ENCODE measurements at places on chromosomes 6 and 20.

- no peak for DNase-seq
These were observed 427.4 kb downstream of the UTRN start for GRCh38 chr6:144712541-144712940.

DNA sequence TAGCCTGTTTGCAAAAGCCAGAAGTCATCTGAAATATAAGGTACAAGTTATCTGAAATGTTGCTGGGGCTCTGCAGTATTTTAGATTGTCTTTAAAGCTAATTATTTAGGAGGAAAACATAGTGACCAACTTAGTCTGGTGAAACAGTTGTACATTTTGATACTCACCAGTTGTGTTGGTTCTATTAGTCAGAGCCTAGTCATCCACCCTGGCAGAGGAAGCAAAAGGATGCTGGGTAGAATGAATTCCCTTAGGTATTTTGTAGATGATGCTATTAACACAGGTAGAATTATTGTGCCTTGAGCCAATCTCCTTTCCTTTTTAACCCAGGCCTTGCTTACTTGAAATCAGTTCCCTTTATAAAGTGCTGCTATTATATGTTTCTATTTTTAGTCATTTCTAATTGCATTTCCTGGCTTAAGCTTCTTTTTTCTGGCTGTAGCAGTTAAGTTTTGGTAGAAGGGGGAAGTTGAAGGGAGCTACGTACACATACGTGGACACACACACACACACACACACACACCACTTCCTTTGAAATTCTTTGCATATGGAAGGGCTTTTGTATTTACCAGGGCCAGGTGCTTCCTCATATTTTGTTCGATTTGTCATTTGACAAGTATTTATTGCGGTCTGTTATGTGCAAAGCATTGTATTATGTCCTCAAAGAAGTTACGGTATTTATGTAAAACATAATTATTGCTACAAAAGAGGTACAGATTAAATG is 82.4 kb downstream of the RTN4IP1 start:
- no peak for DNase-seq

GRCh38 chr6:12233693-12234571 is 56.2 kb upstream of the EDN1 start:
- DNase-seq: peak; percentile 55

DNA sequence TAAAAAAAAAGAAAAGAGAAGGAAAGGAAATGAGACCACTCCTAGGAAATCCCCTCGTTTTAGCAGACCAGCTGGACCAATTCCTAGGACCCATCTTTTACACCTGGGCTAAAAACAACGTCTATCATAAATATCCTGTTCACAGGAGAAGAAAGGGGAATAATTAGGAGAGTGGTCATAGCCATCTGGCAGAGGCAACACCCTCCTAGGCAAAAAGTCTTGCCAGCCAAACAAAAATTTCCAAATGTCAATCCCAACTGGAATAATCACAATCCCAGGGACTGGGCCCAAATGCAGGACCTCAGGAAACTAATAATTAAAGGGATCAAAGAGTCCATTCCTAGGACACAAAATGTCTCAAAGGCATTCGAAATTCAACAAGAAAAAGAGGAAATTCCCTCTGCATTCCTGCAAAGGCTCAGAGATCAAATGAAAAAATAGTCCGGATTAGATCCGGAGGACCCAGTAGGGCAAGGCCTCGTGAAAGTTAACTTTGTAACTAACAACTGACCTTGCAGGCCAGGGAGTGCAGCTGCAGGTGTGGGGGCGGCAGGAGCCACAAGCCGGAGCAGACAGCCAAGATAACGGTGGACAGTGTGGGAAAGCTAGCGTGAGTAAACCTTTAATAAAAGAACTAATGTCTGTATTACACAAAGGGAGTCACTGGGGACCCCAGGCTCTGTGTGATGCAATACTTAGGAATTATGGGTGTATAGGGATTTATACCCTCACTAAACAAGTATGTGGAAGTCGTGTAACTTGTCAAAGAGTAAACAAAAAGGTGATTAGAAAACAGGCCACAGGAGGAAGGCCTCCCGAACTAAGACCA is 11.7 kb downstream of the LCA5 start:
- DNase-seq: no peak

GRCh38 chr20:63815615-63816253 is 15.3 kb downstream of the ZBTB46 start:
- no peak for DNase-seq

GRCh38 chr20:40630713-40631112 is 58.3 kb downstream of the MAFB start:
- DNase-seq: no peak

DNA sequence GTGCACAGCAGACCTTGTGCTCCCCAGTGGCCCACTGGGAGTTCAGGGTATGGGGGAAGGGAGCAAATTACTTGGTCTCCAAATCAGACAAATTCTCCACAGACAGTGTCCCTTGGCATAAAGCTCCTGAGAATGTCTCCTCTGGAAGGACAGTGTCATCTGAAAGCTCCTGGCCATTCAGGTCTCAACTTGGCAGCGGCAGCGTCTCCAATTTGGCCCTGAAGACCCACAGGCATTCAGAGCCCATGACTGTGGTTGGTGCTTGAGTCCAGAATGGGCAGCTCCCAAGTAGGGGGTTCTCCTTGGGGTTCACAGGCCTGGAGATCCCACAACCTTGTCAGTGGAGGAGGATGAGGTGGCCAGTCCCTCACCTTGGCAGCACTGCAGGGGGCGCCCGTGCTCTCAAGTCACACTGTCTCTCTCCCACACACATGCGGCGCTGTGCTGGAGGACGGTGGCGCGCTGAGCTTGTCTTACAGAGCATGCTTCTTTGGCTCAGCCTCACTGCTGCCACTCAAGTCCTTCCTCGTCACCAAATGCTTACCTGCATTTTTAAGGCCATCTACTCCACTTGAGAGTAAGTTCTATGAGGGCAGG is 20.7 kb downstream of the DYNLRB1 start:
- DNase-seq: peak; percentile 31

DNA sequence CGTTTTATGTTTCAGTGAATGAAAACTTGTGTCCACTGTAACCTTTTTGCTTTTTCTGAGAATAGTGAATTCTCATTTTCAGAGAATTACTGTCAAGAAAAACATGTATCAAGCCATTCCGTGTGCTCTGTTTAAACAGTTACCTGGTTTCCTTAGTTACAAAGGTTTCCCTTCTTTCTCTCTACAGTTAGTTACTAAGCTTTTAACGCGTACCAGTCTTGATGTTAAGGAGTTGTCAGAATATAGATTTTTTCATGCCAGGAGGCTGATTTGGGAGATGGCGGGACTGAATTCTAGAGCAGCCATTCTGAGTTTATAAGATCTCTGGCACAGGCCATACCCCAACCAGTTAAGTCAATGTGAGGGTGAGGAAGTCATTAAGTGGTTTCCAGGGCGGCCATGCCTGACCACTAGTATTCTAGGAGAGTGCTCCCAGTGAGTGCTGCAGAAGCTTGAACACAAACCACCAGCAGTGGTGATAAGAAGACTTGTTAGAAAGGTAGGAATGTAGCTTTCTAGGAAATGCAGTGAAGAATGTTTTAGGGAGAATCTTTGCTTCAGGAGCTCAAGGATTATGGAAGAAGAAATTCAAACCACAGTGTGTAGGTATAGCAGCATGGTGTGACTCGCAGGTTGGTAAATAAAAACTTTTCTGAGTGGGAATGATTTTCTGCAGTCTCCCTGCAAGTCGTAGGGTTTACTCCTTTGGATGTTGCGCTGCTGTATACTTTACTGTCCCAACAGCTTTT is 112.9 kb downstream of the JARID2 start:
- DNase-seq: no peak

DNA sequence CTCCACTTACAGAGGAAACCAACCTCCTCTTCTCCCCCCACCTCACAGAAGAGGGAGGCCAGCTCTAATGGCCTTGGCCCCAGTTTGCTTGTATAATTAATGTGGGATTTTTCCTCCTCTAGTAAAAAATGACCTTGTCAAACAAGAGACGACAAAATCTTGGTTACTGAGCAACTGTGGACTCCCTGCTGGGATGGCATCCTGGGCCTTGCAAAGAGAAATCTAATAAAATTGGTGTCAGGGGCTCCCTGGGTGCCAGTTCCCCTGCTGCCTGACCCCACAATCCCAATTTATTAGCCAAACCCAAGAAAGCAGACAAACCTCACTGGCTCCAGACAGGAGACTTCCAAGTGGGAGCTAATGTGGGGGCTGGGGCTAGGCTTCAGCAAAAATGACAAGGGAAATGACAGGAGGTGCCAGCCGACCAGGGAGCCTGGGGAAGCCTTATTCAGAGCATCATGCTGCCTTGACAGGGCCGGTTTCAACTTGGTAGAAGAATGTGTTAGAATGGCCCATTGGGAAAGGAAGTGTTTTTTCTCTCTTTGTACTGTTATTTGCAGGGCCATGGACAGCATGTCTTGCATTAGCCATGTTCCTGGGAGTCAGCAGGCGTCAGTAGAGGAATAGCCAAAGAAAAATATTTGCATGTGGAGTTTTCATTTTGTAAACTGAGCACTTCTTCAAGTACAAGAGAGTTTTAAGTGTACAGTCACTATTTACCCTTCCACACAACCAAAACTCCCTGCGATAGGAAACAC is 816.9 kb downstream of the DHX35 start:
- no peak for DNase-seq

GRCh38 chr20:5183731-5184474 is 57.1 kb downstream of the CDS2 start:
- DNase-seq: no peak

DNA sequence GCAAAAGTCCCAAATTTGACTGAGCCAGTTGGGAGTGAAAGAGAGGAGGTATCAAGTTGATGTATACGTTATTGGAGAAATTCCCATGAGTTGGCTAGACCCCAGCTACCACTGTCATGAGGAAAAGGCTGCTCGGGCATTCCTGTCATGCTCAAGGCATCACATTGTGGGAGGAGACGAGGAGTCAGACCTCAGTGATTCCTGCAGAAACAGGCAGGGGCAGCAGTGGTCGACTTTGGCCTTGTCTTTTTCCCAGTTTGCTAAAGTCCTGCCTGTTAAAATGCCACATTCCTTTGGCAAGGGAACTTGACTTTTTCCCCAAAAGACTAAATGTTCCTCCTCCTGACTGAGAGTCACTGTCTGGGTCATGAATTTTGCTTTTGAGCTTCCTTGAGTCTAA is 295.5 kb upstream of the HS3ST5 start:
- DNase-seq: no peak

- no peak for DNase-seq
These were observed 160.4 kb downstream of the TASP1 start for GRCh38 chr20:13478366-13478765.

GRCh38 chr6:92150553-92150952 is 1268.8 kb downstream of the EPHA7 start:
- no peak for DNase-seq

GRCh38 chr6:167237438-167238145 is 53.5 kb upstream of the UNC93A start:
- DNase-seq: no peak

DNA sequence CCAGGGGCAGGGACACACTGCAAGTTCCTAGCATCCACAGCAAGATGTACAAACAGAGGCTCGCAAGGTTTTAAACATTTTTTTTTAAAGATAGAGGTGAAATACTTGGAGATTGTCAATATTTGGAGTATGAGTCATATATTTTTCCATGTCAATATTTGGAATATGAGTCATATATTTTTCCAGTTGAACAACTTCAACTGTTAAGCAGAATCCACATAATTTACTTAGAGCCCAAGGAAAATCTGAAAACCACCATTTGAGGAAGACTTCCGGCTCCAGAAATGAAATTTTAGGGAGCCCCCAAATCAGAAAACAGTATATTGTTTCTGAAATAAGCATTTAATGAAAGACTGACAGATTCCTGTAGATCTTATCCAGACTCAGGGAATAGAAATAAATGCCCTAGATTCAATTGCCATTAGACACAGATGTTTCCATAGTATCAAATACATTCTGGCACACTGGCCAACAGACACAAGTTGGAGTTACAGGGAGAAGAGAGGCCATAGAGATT is 51.6 kb upstream of the FAM184A start:
- DNase-seq: no peak

- no peak for DNase-seq
These were observed 337.6 kb downstream of the DHX35 start for GRCh38 chr20:39299783-39300182.

GRCh38 chr20:41436679-41437078 is 70.1 kb upstream of the EMILIN3 start:
- DNase-seq: no peak

DNA sequence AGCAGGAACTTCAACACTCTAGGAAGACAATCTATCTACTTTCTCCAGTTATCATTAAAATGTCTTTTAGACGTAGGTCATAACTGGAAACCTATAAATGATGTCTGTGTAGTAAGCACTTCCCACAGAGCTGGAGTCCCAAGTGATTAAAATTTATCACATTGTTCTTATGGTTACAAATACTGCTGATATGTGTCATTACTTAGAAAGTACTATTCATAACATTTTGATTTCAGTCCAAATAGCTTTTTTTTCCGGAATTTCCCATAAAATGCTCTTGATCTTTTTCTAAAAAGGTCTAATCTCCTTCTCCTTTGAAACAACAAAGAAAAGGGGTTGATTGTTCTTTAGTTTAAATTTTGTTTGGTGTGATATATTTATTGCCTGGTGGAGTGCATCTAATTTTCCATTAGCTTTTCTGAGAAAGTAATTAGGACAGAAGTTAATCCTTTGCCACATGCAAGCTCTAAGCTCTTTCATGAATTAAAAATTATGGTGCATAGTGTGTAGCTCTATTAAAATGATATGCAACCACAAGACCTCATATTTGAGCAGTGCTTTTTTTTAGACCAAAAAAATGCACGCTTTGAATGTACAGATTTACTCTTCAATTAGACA is 132.7 kb upstream of the TCF21 start:
- no peak for DNase-seq

DNA sequence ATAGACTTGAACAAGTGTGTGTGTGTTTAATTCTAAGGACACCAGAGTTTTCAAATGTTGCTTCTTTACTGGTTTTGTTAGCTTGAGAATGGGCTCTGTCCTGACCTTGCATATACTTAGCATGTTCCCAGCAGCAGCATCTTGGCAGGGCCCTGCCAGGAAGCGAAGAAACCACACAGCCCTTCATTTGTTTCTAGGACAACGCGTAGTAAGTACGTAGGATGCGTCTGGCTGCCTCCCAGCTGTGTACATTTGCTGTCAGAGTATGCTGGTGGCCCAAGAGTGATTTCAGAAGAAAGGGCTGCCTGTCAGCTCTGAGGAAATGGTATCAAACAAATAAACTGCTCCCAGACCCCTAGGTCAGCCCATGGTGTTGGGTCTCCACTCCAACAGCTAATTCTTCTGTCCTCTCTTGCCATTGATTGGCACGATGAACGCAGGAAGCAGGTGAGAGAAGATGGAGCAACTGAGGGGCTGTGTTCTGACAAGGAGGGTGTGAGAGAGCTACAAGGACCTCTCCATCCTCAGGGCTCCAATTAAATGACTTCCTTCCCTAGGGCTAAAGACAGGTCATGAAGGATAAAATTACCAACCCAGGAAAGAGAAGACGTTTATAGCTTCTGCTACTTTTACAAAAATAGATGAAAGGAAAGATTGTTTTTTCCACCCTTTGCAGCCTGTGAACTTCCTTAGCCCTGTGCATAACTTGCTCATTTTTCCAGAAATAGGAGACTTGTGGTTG is 55.9 kb upstream of the HDDC2 start:
- peak; percentile 28 for DNase-seq

GRCh38 chr6:9095729-9096128 is 660.4 kb upstream of the SLC35B3 start:
- DNase-seq: no peak
